NCI-H460 (cell line): ENCODE measurements at places on chromosomes 6 and 20. TPM values are rescaled to one million over a fixed set of nuclear protein-coding genes. Genes with fewer than 3 reads are reported as not detected.

- no peak for DNase-seq
Measured at GRCh38 chr6:49898904-49899566, 32.7 kb upstream of the CRISP1 start.

- DNase-seq = no peak
Measured at GRCh38 chr20:57252559-57253162, 13.8 kb downstream of the BMP7 start.

- DNase-seq = no peak
Measured at GRCh38 chr20:60274717-60275116, 316.5 kb downstream of the CDH26 start.

DNA sequence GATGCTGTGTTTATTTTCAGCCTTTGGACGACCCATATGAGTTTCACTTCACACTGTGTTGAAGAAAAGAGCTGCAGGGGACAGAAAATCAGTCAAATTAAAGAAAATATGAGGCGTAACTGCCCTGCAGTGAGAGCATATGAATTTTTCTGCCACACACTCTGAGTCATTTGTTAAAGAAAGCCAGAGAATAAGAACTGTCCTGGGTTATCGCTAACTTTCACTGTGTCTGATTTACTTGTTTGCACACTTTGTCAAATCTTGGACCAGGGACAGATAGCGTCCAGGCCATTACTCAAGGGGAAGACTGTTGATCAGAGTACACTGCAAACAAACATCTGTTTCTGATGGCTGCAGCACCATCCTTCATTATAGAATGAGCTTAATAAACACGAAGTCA lies 126.8 kb upstream of the AGPAT4 start:
- DNase-seq = no peak

GRCh38 chr6:63685446-63686379 lies 50.1 kb downstream of the PHF3 start:
- DNase-seq = no peak

The WFDC5 gene
- not detected in 2 replicates for total RNA-seq

The CBLN4 gene
- total RNA-seq = not detected in 2 replicates
